ENCODE measurements at places on chromosomes 7 and 10. TPM values are rescaled to one million over a fixed set of nuclear protein-coding genes. Genes with fewer than 3 reads are reported as not detected.

Gene CYP2W1
- total RNA-seq: 0.21 TPM

Gene NACAD
- total RNA-seq: 0.43 TPM

Gene CEP41
- 18.3 TPM for total RNA-seq

Gene LRRC61
- total RNA-seq: 10.8 TPM

Gene CHN2
- not detected for total RNA-seq

Gene DTX2
- 32.6 TPM for total RNA-seq

Gene GNAT3
- not detected for total RNA-seq

Gene KLF14
- not detected for total RNA-seq
